ENCODE measurements at places on chromosomes 1 and 21. TPM values are rescaled to one million over a fixed set of nuclear protein-coding genes. Genes with fewer than 3 reads are reported as not detected.

Gene CFHR5
- not detected for total RNA-seq

- DNase-seq: peak; percentile 14
These were observed 2.1 kb upstream of the TFF3 start for GRCh38 chr21:42317341-42317741.

DNA sequence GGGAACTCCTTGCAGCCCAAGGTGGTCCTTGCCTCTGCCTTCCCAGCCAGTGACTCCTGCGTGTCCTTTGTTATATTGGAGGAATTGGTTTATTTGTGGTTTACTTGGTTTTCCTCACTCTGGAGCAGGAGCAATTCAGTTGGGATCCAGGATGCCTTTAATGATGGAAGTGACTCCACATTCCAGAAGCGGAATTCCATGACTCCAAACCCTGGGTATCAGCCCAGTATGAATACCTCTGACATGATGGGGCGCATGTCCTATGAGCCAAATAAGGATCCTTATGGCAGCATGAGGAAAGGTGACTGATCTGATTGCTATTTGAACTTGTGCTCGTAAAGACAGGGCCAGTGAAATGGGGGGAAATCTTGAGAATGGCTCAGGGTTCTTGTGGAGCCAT, 15.1 kb upstream of the PIGV start:
- DNase-seq: no peak

DNA sequence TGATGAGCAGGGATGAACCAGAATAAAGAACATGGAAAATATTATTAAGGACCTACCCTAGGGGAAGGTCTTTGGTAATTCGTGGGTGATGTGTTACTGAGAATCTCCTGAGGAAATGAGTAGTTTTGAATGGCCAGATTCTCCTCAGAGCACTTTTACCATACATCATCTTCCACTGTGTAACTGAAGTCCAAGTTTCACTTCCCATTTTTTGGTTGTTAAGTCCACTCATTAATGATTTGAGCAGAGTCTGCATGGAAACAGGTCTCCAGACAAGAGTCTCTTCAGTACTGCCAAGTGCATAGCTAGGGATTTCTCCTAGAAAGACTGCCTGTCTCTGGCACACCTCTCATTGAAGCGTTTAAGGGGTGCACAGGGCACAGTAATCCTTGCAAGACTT, 48.7 kb upstream of the PCP4 start:
- DNase-seq: no peak

- no peak for DNase-seq
These were observed 13.3 kb downstream of the SLC6A17 start for GRCh38 chr1:110163591-110163990.
